Frontal cortex (tissue), 4 donors: ENCODE measurements at places on chromosomes 11 and 22. TPM values are rescaled to one million over a fixed set of nuclear protein-coding genes. Genes with fewer than 3 reads are reported as not detected.

DNA sequence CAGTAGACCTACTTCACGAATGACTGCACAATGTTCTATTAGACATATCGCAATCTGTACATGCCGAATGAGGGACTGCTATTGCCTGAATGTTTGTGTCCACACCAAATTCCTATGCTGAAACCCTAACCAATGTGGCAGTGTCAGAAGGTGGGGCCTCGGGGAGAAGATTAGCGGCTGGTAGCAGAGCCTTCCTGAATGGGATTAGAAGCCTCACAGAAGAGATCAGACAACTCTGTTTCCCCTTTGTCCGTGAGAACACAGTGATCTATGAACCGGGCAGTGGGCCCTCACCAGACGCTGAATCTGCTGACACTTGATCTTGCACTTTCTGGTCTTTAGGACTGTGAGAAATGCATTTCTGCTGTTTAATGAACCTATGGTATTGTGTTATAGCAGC lies 33.1 kb downstream of the LRFN4 start:
- no peak for DNase-seq

GRCh38 chr11:2524446-2525165 lies 79.8 kb downstream of the KCNQ1 start:
- no peak for DNase-seq

DNA sequence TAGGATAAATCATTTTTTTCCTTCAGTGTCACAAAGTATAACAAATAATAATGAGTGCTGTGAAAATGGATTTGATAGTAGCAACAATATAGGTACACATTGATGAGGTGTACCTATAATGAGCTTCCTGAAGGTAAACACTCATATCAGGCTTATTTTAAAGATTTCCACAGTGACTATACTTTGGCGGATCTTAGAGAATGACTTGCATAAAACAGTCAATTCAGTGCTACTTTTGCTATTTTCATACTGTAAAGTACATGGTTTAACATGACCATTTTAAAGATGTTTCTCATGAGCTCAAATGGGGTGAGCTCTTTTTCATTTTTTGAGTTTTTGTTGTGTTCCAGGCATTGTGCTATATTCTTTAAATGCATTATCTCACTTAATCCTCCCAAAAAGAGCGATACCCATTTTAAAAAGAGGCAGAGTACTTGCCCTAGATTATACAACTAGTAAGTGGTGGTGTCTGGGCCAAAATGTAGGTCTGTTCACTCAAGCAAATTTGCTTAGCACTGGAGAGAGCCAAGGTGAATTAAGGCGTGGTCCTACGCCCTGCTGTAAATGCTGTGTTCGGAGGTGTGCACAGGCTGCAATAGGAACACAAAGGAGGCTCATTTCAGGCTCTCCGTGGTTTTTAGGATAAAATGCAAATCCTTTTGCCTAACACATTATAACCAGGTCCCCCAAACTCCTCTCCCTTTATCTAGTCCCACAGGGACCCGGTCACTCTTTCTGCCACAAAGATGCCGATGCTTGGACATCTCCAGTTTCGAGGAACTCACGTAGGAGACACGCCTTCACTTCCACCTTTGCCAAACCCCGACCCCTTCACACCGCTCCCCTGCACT lies 617 bp upstream of the ALKBH3 start:
- DNase-seq: no peak

DNA sequence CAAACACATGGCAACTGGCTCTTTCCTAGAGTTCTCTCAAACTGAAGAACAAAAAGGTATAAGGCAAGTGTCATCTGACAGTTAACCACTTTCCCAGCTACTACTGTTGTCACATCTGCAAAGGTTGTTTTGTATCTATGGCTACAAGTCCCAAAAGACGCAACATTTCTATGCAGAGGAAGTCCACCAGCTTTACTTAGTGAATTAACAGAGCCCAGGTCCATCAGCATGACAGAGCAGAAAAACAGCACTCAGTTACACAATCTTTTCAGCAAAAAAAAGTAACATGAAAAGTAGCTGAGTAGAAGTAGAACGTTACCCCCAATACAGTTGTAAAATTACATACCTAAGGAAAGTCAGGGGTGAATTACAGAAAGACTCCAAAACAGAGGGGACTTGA lies 12.1 kb downstream of the CPSF7 start:
- DNase-seq: no peak

DNA sequence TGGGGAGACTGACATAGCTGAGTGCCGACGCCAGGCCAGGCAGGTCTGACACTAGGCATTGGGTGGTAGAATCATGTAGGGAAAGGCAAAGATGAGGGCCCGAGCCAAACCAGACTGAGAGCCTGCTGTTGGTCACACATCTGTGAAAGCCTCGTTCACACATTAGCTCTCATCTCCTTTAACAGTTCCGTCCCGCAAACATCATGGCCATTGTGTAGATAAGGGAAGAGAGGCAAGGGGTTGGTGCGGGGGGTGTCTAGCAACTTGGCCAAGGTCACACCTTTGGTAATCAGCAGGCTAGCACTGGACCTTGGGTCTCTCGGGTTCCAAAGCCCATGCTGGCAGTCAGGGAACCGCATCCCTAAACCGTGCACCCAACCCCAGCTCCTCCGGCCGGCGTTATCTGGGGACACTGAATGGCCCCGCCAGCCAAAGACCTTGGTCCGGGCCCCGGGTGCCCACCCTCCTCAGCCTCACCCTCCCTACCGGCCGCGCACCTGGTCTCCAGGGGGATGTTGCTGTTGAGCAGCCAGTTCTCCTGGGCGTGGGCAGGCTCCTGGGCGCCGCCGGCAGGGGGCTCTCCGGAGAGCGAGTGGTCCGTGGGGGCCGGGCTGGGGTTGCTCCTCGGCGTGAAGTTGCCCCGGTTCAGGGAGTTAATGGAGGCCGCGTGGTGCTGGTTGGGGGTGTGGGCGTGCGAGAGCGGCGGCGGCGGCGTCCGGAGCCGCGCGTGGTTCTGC lies 328.3 kb upstream of the NARS2 start:
- DNase-seq: no peak

The KCNJ11 gene
- 11.0 TPM for total RNA-seq

The MAPK8IP1 gene
- 88.9 TPM for total RNA-seq

The INPP5J gene
- total RNA-seq: 2.0 TPM

The IL17REL gene
- total RNA-seq: under 0.01 TPM

The RAB36 gene
- total RNA-seq: 2.9 TPM
